Hindlimb muscle (tissue), 1 donor: ENCODE measurements at places on chromosomes 1 and 21. TPM values are rescaled to one million over a fixed set of nuclear protein-coding genes. Genes with fewer than 3 reads are reported as not detected.

FNDC5 gene
- 209 TPM for polyA plus RNA-seq

TTC22 gene
- polyA plus RNA-seq = 0.17 TPM

FCRL6 gene
- polyA plus RNA-seq = not detected

GGPS1 gene
- polyA plus RNA-seq = 36.8 TPM

TMEM51 gene
- polyA plus RNA-seq = 11.4 TPM

DNA sequence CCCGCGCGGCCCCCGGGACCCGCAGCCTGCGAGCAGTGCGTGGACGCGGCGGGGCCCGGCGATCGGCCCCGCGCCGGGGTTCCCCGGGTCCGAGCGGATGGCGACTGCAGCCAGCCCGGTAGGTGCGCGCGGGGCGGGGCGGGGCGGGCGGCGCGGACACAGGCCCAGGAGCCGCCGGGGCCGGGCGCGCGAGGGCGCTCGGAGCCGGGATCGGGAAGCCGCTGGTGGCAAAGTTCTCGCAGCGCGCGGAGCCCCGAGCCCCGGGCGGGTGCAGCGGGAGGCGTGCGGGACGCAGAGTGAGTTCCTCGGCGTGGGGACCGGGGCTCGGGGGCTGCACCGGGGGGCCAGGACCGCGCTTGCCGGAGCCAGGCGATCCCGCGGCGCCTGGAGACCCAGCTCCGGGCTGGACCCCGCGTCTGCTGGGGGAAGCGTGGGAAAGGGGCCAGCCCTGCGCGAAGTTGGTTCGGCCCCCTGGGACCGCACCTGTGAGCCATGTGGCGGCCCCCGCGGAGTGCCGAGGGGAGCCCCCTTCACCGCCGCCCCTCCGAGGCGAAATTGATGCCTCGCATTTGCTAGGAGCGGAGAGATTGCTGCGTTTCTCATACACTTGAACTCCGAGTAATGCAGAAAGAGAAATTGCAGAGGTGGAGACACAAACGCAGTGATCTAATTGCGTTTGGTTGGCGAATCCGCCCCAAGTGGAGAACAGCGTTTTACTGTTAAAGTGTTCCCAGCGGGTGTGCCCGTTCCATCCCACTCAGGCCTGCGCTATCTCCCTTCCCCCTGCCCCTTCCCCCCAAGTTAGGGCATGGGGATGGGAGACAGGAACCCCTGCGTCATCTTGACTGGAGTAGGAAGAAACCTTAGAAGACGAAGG, 228.9 kb upstream of the TMEM51 start:
- peak; percentile 69 for DNase-seq

DNA sequence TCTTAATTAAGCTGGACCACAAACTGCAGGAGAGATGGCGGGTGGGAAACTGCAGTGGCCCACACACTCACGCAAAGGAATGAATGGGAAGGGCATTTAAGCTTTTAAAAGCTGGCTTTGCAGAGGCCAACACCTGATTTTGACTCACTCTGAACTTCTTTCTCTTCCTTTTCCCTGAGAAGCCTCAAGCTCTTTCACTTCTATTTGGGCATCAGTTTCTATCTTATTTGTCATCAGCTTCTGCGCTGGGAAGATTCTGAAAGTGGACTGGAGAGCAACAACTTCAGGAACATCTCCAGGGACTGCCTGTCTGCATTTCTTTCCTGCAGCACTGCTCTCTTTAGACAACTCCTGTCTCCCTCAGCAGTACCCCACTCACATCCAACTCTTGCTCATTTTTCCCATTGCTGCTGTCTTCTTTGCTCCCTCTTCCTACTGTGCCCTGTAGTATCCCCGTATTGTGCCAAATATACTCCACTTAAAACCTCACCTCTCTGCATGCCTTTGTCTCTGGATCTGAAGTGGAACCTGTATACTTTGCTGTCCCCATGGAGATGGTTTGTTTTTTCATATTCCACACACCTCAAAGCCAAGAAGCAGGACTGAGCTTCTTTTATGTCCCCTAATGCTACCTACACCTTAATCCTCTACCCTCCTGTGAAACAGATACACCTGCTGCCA, 143.3 kb upstream of the JUN start:
- DNase-seq = no peak

GRCh38 chr1:25257196-25257595, 9.9 kb upstream of the RSRP1 start:
- no peak for DNase-seq

DNA sequence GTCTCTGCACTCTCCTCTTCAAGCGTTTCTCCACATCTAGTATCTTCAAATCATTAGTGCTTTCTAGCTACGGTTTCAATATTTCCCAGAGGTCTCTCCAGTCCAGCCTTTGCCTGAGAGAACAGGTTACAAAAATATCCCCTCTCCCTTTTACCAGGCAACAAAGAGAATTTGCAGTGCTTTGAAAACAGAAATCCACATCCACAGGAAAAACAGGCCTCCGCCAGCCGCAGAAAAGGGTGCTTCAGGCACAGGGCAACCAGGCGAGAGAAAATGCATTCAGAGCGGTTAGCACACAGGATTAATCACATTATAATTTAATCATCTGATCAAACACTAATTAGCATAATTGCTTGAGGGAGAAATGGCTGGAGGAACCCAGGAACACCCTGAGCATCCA, 13.8 kb downstream of the DSCAM start:
- DNase-seq = no peak

DNA sequence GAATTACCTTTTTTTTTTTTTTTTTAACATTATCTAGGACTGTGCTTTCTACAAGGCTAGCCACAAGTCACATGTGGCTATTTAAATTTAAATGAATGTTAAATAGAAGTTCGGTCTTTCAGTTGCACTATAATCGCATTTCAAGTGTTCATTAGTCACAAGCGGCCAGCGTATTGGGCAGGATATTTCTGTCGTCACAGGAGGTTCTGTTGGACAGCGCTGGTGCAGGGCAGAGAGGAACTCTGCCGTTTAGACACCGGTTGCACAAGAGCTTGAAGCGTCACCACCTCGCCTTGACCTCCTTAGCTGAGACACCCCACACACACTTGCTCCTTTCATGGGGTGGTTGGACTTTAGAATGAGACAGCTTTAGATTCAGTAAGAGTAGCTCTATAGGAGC, 64.1 kb downstream of the BACE2 start:
- DNase-seq = no peak

GRCh38 chr1:217955723-217956122, 324.6 kb downstream of the SPATA17 start:
- no peak for DNase-seq

DNA sequence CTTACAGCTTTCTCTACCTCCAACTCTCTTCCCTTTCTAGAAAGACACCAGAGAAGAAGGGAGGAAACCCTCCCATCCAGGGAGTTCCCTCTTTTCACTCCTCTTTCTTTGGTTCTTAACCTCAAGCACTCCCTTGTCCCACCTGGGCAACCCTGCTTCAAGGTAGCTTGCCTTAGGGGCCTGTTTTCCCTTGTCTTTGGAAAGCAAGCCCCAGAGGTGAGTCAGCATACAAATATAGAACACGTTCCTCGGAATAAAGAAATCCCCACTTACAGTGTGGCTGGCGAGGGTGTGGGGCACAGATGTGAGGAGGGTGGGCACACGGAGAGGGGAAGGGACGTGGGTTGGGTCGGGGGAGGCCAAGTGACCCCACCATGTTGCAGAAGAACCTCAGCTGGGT, 26.1 kb upstream of the KCNE2 start:
- no peak for DNase-seq

DNA sequence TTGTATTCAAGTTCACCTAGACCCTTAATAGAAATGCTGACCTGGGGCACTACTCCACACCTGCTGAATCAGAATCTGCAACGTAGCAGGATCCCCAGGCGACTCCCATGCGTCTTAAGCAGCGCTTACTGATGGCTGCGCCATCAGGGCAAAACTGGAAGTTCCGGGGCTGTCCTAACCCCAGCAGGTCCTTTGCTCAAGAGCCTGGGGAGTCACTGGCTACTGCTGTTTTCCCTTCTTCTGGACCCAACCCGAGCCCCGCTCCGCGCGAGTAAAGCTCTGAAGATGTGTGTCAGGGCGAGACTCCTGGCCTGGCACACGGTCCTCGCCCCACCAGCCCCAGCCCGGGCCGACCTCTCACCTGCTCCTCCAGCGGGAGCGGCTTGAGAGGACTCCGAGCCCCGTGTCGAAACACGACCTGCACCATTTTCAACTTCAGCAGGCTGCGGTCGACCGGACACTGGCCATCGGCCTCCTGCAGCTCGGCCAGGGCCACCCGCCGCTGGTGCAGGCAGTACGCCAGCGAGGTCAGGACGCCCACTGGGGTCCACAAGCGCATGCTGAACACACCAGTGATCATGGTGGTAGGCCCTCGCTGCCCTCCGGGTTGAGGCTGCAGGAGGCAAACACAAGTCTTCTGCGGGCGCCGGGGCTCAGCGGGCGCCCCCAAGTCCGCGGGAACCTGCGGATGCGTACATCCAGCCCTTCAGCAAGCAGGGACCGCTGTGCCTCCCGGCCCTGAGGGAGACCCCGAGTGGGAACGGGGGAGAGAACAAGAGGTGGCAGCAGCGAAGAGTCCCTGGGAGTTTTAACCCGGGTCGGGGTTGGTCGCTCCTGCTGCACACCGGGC, 630 bp downstream of the ACP6 start:
- DNase-seq = peak; percentile 42

DNA sequence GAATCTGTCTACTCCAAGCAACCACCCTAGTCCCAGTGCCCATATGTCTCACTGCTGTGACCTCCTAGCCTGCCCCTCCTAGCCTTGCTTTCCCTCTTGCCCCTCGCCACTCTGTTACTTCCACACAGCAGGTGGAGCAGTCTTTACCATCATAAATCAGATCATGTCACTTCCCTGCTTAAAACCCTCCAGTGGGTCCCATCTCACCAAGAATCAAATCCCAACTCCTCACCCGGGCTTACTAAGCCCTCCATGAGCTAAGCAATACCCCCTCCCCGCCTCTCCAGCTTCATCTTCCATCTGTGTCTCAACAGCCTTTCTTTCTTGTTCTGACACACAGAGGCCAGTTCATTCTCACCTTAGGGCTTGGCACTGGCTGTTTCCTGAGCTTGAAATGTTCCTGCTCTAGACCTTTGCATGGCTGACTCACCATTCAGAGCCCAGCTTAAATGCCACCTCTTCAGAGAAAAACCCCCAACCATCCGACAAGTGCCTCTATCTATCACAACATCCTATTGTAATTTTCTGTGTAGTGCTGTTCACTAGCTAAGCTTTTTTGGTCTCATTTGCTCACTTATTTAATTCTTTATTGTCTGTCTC, 22.3 kb downstream of the KNCN start:
- no peak for DNase-seq

DNA sequence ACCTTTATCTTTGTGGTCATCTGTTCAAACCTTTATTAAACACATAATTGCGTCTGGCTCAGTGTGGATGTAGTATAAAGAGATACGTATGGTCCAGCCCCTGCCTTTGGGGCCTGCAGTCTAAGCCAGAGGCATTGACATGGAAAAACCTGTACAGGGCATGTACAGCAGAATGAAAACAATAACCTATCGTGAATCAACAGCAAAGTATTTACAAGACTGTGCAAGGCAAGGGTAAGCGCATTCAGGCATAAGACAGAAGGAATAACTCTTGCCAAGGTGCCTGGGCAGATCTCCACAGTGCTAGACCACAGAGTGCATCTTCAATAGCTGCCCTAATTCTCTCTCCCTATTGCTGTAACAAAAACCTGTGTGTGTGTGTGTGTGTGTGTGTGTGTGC, 35.5 kb downstream of the KIRREL1 start:
- no peak for DNase-seq

GRCh38 chr1:10430216-10431069, at the start of gene CENPS:
Gene CENPS (plus strand): TSS chr1:10430433. CDS start chr1:10430518, 85 bp downstream.
- peak; percentile 95 for DNase-seq

- DNase-seq = no peak
Observed at GRCh38 chr1:84165601-84166000, 21.5 kb downstream of the PRKACB start.

DNA sequence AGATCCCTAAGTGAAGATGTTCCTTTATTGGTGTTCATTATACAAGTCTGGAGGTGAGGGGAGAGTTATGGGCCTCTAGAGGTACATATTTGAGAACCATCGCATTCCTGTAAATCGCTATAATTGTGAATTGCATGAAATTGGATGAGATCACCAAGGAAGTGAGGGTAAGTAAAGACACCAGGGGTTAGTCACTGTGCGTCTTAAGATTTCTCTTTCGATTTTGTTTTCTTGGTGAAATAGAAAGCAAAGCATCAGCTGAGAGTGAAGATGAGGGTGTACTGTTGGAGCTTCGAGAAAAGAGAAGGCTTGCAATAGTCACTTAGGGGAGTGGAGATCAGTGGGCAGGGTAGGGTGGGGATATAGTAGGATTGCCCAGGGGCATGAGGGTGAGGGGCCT, 82.1 kb downstream of the RAVER2 start:
- DNase-seq = no peak

GRCh38 chr1:83802023-83802422, 196.9 kb downstream of the TTLL7 start:
- DNase-seq = no peak

DNA sequence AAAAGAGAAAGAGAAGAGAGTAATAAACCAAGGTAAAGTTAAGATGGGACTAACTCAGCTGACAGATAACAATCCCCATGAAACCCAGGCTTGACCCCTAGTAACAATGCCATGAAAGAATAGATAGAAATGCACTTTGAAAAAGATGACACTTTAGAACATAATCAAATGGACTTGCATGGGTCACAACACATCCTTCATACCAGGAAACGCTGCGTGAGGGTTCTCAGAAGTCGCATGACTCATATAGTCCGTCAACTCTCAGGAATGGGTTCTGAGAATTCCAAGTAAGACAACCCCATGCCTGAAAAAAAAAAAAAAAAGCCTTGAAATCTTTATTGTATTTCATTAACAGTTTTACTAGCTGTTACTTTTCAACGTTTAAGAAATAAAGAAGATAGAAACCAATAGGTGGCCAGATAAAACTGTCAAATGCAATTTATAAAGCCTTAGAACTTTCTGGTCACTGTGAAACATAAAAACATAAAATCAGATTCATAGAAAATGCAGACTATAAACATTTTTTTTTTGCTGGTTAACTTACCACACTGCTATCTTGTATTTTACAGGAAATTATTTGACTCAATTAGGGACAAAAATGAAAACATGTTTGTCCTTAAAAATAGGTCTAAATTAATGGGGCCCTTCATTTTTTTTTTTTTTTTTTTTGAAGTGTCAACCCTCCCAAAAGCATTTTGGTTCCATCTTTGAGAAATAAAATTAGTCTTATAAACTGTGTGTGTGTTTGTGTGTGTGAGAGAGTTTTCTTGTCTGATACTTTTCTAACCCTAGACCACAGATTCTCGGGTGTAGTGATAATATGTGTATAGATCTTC, 202.1 kb downstream of the NCAM2 start:
- DNase-seq = no peak

- DNase-seq = no peak
Observed at GRCh38 chr1:199353906-199354305, 673.6 kb upstream of the NR5A2 start.

DNA sequence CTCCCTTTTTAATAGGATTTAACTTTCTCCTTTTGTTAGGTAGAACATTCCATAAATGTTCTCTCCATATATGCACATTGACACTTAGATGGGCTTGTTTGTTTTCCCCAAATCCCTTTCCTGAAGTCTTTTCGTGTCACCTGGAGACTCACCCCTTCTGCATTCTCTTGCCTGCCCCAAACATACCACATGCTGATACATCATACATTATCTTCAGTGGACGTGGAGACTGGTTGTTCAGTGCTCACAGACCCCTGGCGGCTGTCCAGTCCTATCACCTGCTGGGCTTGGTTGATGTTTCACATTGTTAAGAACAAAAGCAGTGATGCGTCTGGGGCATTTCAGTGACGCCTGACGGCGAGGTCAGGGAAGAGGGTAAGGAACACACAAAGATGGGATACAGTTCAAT, 22.2 kb downstream of the FMOD start:
- DNase-seq = no peak
